ENCODE measurements at places on chromosomes 12 and 14.

DNA sequence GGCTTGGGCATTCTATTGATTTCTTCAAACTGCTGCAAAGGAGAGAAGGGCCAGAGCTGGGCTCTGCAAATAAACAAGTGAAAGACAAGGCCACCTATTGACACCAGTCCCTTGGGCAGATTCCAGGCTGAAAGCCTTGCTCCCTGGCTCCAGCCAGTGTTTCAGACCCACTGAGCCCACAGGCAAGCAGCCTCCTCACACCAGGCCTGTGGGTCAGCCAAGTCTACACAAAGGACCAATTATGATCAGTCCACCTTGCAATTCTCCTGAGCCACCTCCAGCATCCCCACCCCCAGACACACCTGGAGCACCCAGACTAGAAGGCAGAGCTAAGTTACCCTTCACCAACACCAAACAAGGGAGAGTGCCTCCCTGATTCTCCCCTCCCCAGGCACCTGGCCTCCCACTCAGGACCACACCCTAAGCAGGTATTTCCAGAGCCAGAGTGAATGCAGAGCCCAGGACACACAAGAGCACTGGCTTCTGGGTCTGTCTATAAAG lies 13.8 kb downstream of the ACTN1 start:
- peak; percentile 69 for DNase-seq

DNA sequence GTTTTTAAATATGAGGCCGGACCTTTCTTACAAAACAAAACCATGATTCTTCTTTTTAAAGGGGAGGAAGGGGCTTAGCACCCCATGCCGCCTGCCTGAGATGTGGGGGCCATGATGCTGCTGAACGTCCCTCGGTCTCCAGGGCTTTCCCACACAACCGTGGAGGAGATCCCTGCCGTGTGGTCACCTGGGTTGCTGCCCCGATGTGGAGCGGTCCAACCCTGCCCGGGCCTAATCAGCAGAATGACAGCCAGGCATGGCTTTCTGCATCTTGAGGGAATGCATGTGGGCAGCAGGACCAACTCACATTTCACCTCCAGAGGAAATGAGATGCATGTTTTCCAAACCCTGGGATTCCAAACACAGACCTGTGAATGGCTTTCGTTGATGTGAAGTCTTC lies 48.9 kb upstream of the C14orf180 start:
- no peak for DNase-seq

- DNase-seq: no peak
Measured at GRCh38 chr12:93200291-93200917, 177.3 kb upstream of the NUDT4 start.

- DNase-seq: no peak
Measured at GRCh38 chr14:102973706-102974285, 51.3 kb downstream of the AMN start.

GRCh38 chr14:101970830-101971400 lies 6.5 kb downstream of the DYNC1H1 start:
- DNase-seq: no peak

DNA sequence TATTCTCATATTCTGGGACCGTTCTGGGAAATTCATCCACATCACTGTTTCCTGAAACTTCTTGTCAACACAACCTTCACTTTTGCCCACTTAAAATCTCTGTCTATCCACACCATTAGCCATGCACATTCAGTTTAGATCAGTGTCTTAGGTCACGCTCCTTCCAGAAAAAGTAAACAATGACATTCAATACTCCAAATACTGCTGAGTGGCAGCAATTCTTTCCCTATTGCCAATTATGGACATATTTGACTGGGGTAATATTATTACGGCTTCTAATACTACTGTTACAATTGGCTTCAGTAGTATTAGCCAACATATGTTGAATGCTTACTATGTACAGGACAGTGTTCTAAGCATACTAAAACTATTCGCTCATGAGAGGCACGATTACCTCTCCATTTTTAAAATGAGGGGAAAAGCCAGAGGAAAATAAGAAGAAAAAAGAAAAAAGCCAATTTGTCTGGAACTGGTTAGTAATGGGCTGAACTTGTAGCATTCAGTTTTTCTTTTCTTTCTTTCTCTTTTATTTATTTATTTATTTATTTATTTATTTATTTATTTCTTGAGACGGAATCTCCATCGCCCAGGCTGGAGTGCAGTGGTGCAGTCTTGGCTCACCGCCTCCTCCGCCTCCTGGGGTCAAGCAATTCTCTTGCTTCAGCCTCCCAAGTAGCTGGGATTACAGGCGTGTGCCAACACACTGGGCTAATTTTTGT lies 23.4 kb downstream of the LTBR start:
- no peak for DNase-seq

- DNase-seq: peak; percentile 34
Measured at GRCh38 chr14:64955297-64955696, 12.8 kb upstream of the GPX2 start.

GRCh38 chr12:3607039-3607720 lies 116.2 kb downstream of the PRMT8 start:
- no peak for DNase-seq

- DNase-seq: peak; percentile 47
Measured at GRCh38 chr12:72057330-72057914, 118.8 kb downstream of the TPH2 start.

- peak; percentile 70 for DNase-seq
Measured at GRCh38 chr12:85057370-85057963, 21.3 kb downstream of the LRRIQ1 start.

GRCh38 chr12:5582018-5582417 lies 150.1 kb downstream of the NTF3 start:
- DNase-seq: peak; percentile 61

- DNase-seq: no peak
Measured at GRCh38 chr12:110287986-110288385, 6.9 kb downstream of the ATP2A2 start.

DNA sequence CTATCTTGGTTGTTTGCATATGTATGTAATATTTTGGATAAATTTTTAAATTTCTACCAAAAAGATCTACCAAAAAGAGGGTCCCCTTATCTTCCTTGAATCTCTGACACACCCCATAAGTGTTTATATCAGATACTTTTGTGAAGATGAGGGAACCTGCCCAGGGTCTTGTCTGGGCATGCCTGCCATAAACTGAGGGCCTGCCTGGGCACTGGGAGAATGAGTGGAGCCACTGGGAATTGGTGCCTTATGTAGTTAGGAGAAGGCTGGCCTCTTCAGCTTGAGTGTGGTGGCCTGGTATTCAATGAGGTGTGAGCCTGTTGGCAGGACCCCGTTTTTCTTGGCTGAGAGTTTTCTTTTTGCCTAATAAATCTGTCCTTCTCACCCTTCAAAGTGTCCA lies 46.5 kb downstream of the OR9K2 start:
- no peak for DNase-seq

GRCh38 chr12:88192426-88192825 lies 50.3 kb downstream of the TMTC3 start:
- no peak for DNase-seq

DNA sequence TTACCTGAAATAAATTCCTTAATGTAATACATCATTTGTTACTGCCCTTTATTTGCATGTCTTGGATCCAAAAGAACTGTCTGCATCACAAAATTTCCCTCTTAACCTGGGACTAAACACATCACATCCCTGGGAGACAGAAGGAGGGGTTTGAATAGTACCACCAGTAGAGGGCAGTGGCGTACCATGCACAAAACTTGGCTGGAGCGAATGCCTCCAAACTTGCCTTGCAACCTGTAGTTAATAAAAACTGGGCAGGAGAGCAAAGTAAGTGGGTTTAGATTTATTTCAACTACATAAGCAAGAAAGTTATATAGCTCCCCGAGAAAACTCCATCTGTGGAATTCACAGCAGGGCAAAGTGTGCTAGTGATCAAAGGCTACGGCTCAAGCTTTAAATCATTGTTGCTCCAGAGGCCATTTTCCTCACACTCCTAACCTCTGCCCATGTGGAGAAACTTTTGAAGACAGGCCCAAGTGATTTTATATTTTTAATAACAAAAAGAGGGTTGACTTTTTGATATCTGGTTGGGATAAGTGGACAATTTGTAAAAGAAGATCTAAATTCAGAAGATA lies 1176.7 kb upstream of the SEL1L start:
- DNase-seq: peak; percentile 72

- no peak for DNase-seq
Measured at GRCh38 chr12:83018088-83018487, 331.4 kb downstream of the TMTC2 start.

DNA sequence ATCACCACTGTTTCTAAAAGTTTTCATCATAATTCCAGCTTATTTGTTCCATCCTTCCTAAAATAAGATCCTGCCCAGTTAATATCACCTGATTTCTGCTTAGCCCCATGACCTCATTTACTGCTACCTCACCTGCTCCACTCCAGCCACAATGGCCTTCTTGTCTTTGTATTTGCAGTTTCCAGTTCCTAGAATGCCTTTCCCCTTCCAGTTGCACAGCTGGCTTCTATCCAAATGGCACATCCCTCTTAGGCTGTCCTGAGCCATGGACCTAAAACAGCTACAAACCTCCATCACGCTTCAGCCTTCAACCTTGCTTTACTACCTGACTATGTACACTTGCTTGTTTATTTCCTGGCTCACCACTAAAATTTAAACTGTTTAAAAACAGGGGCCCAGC lies 6.5 kb upstream of the LGMN start:
- DNase-seq: no peak

DNA sequence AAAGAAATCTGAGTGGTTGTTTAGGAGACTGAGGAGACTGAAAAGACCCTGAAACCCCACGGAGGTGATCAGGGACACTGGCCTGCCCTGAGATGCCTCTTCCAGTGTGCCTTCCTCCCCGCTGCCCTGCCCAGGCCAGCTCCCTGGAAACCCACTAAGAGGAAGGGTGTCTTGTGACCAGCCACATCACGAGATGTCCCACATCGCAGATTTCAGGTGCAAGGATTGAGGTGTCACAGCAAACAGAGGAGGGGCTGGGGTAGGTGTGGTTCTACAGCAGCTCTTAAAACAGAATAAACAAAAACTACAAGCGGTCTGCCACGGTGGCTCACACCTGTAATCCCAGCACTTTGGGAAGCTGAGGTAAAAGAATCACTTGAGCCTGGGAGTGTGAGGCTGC lies 184.3 kb upstream of the C14orf180 start:
- DNase-seq: no peak

DNA sequence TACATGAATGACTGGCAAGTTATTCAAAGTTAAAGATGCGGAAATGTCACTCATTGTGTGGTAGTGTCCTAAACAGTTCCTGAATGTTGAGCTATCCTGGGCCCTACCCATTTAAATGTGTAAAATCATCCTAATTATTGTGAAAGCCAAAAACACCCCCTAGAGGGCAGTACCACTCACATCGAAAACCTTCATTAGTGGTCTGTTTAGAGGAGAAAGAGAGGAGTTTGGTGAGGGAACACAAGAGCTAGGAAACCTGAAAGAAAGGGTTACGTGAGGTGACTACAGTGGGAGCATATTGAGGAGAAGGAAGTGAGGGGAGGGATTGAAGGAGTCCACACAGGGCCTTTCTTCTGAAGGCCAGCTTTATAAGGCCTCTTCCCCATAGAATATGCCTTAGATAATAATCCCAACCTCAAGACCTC lies 2.5 kb upstream of the TEP1 start:
- no peak for DNase-seq

DNA sequence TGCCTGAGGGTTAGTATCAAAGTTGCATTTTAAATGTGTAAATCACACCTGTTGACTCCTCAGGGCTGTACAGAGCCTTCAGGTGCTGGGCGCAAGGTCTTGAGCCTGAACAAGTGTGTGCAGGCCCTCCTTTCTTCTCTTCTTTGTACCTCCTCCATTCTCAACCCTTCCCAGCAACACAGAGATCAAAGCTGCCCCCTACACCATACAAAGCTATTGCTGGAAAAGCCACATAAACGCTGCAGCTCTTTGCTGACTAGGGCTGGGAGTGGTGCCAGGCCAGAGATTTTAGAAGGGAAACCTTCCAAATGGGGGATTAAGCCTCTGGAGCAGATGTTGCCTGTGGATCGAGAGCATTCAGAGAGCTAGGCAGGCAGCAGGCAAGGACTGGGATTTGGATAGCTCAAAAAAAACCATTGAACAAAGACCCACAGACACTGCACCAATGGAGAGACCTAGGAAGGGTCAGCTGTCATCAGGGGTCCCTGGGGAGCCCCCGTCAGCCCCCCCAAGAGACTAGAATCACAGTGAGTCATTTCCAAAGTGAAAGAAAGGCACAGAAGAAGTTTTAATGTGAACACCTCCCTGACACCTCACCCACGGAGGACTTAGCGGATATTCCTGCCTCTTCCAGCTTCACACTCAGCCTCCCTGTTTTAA lies 18.2 kb upstream of the SUSD6 start:
- DNase-seq: peak; percentile 90

- no peak for DNase-seq
Measured at GRCh38 chr14:65072937-65073336, 29.4 kb downstream of the MAX start.

GRCh38 chr12:57893431-57894353 lies 47.2 kb upstream of the CTDSP2 start:
- peak; percentile 89 for DNase-seq

GRCh38 chr12:115245020-115245419 lies 561.0 kb upstream of the TBX3 start:
- no peak for DNase-seq

DNA sequence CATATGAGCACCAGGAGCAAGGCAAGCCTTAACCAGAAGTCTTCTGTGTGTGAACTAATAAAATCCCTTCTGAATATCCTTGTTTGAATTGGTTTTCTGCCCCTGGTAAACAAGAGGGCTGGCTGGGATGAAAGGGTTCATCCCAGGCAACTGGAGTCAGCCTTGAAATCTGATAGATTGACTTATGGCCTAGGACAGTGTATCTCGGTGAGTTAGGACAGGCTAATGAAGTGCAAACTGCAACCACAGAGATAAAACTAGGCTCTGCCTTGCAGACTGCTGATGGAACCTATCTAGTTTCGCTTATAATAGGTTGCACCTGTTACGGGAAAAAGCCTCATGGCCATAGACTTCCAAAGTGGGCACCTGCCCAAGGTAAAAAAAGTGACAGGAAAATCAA lies 451.9 kb upstream of the NOVA1 start:
- DNase-seq: no peak

GRCh38 chr14:81684696-81685095 lies 151.0 kb upstream of the SEL1L start:
- DNase-seq: no peak

GRCh38 chr12:51874000-51874399 lies 13.9 kb upstream of the ANKRD33 start:
- DNase-seq: no peak

Data from stomach (tissue), 19 donors.